ENCODE measurements at places on chromosomes 5 and 9. TPM values are rescaled to one million over a fixed set of nuclear protein-coding genes. Genes with fewer than 3 reads are reported as not detected.

The ELOVL7 gene
- 0.13 TPM for total RNA-seq

The LTC4S gene
- 0.43 TPM for total RNA-seq

The DMRT2 gene
- not detected for total RNA-seq

The ITGA1 gene
- total RNA-seq = 3.5 TPM

The GPR150 gene
- 0.29 TPM for total RNA-seq

The ZNF354C gene
- 9.8 TPM for total RNA-seq

The FOXD4 gene
- 0.27 TPM for total RNA-seq

The SPATA31D4 gene
- not detected for total RNA-seq

The IL7R gene
- 2.1 TPM for total RNA-seq

The TMEM215 gene
- total RNA-seq = not detected

The SOHLH1 gene
- not detected for total RNA-seq

The MARCOL gene
- not detected for total RNA-seq

Data from thoracic aorta endothelial cell (primary cell).